ENCODE measurements at places on chromosomes 3 and 15.
A peak's percentile ranks its signal among the peaks of the same experiment; 100 is the strongest.

DNA sequence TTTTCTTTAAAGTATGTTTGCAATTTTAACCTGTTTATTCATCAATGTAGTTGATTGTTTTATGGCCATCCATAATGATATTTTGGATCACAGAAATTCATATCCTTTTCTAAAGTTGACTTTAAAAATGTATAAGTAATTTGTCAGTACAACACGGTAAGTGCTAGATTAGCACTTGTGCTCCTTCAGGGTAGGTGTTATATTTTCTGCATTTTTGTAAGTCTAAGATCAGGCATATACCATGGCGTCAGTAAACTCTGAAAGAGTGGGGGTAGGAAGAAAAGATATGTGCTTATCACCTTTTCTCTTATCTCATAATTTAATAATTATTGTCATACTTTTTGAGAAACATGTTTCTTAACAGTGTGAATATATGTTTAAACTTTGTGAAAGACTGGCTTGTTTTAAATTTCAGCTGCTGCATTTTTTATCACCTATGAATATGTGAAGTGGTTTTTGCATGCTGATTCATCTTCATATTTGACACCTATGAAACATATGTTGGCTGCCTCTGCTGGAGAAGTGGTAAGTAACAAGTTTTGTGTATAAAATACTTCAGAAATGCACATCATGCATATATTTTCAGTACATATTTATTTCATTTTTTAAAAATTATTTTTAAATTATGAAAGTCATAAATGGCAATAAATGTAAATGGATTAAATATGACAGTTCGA is 22.1 kb downstream of the SLC25A26 start:
- DNase-seq, result no peak

DNA sequence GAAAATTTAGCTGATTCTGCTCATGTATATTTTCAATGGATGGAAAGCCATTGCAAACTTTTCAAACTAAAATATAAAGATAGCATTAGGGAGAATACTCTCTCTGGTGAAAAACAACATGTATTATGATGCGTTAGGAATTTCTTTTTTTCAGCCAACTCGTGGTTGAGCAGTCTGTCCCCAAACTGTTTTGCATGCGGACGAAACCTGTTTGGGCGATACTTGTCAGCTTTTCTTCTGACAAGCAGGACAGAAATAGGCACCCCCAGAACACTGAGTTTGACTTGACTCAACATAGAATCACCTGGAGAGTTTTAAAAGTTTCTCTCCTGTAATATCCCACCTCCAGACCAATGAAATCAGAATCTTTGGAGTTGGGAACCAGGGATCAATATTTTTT is 417.5 kb upstream of the TPRG1 start:
- no peak for DNase-seq

DNA sequence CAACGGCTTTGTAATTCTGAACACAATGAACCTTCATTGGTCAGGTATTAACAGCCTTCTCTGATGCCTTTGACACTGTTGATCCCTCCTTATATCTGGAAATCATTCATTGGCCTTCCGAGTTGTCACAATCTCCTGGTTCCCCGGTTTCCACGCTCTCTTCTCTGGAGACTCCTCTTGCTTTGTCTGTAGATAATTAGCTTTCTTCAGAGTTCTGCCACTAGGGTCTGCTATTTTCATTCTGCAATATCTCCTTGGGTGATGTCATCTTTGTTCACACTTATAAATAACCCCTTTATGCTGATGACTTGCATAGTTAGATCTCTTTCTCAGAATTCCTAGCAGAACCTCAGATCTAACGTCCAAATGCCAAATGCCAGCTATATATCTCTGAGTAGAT is 583.8 kb upstream of the ZNF717 start:
- DNase-seq, result peak; percentile 11

DNA sequence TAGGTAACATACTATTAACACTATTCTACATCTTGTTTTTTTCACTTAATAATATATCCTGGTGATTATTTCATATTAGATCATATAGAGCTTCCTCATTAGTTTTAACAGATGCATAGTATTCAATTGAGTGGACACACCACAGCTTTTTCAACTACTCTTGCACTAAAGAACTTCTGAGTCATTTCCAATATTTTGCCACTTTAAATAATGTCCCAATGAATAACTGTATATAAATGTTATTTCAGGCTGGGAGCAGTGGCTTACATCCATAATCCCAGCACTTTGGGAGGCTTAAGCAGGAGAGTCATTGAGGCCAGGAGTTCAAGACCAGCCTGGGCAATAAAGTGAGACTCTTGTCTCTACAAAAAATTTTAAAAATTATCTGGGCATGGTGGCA is 26.9 kb downstream of the MAP1A start:
- no peak for DNase-seq

DNA sequence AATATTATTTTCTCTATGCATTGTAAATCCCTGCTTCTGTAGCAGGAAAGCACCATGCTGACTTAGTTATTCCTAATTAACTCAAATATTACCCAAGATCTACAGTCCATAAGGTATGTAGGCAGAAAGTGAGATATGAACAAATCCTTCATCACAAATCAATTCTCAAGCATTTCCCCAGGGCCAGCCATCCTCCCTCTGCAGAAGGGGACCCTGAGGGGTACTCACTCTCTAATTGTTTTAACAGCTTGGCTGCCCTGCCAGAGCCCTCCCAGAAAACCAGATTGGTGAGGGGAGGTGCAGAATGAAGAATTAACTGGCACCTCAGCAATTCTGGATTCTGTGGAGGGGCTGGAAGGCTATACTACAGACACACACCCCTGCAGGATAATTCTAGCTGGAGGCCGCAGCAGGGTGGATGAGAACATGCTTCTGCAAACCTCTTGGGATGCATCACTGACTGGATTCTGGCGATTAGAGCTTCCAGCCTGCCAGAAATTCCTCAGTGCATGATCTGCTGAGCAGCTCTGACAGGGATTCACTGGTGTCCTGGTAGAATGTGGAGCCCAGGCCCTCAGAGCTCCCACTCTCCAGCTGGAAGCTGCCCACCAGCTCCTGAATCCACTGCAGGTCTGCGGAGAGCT is 88.6 kb upstream of the HERC1 start:
- DNase-seq, result no peak
